ENCODE measurements at places on chromosomes 7 and 10.

GRCh38 chr7:106057962-106058927 lies 53.9 kb downstream of the SYPL1 start:
- no peak for DNase-seq

DNA sequence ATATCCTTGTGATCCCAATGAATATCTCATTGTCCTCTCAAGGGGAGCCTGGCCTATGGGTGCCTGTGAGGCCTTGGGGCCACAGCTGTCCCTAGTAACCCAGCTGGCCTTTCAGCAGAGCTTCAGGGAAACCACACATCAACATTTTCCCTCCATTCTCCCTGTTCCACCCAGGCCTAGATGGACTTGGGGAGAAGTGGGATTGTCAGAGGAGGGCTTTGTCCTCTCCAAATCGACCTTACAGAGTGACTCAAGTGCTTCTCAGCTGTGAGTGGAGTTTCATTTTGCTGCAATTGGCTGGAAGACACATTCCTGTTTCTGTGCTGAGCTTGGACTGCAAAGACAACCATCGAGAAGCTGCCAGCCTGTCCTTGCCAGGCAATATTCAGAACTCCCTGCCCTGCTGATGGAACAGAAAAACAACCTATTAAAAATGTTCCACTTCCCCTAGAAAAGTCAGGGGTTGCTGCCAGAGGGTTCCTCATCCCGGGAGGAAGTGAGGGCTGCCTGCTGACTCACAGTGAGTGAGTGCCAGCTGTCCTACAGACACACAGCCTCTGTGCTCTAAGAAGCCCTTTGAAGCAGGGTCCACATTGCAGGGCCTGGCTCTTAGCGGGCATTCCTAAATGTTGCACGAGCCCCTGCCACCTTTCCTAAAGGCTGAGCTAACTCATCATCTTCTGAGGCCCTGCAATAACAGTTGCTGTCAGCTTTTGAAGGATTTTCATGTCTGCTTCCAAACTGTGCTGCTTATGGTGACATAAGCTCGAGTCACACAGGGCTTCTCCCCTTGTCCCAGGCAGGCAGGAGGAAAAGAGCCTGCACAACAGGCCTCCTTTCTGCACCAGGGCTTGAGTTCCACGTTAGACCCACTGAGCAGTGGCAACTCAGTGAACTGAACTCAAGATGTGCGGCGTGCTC lies 20.5 kb downstream of the STRA8 start:
- DNase-seq: no peak

GRCh38 chr10:110867807-110868465 lies 3.8 kb upstream of the PDCD4 start:
- DNase-seq: no peak

DNA sequence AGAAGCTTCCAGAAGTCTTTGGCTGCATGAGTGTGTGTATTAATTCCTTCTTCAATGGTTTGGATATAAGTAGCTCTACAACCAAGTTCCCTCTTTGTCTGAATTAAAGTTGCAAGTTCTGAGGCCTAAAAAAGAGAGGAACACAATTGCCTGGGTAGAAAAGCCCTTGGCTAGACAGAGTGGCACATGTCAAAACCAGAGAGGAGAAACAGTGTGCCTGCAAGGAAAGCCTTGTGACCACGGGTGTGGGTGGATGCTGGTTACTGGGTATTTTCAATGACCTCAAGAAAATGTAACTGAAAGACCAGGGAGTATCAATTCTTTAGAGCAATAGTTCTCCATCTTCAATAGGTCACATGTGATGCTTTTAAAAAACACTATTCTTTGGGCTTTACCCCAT lies 148.3 kb downstream of the SVIL start:
- DNase-seq: no peak

DNA sequence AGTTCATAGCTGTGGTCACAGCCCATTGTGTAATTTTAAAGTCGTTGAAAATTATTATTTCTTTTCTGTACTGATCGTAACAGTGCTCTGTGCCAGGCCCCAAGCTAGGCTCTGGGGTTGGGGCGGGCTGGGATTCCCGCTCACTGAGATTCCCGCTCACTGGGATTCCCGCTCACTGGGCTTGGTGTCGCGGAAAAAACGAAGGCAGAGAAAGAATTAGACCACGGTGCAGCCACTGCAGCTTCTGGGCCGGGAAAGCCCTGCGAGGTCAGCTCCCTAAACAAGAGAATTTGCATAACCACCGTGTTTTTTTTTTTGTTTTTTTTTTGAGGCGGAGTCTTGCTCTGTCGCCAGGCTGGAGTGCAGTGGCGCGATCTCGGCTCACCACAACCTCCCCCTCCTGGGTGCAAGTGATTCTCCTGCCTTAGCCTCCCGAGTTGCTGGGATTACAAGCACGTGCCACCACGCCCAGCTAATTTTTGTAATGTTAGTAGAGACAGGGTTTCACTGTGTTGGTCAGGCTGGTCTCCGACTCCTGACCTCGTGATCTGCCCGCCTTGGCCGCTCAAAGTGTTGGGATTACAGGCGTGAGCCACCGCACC lies 31.2 kb downstream of the FOXK1 start:
- DNase-seq: no peak

- DNase-seq: no peak
Measured at GRCh38 chr7:153247926-153248325, 488.4 kb downstream of the ACTR3B start.

GRCh38 chr7:102019461-102019860 lies 202.0 kb downstream of the CUX1 start:
- no peak for DNase-seq

- no peak for DNase-seq
Measured at GRCh38 chr10:131214521-131215244, 96.8 kb downstream of the TCERG1L start.

- DNase-seq: no peak
Measured at GRCh38 chr10:25565570-25565969, 368.5 kb upstream of the MYO3A start.

DNA sequence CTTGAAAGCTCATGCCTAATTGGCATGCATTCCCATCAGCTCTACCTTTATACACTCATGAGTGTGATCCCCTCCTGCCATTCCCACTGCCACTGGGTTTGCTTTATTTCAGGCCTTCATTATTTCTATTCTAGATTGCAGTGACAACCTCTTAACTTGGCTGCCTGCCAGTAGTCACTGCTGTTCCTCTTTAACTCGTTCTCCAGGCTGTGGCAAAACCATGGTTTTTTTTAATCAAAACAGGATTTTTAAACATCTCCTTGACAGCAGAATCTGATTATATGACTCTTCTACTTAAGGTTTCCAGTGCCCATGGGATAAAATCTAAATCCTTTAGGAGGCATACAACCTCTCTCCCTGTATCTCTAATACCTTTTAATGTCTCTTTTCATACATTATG lies 223.7 kb upstream of the PCDH15 start:
- DNase-seq: no peak

Data from NCI-H1436 treated with DMSO at 0.1 percent for 48 hours (cell line).